ENCODE measurements at places on chromosomes 4 and X. TPM values are rescaled to one million over a fixed set of nuclear protein-coding genes. Genes with fewer than 3 reads are reported as not detected.

DNA sequence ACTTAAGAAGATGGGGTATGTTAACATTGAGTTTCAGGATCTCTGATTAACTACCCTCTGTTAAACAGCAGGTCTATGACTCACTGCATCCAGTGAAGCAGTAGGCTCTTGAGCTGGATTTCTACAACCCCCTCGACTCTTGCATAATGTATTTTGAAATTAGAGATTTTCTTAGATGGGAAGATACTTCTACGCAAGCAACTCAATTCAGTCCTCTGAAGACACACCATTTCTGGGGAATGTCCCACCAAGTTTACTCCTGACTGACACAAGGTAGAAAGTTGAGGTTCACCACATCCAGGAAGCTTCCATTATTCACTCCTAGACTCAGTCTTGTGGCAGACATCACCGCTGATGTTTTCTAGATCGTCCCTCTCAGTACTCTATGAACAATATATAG is 12.9 kb downstream of the PALLD start:
- H3K4me1 ChIP-seq = peaks cover 17% of the 10 kb centered on the region
- no peaks in the 10 kb centered on the region for H3K36me3 ChIP-seq
- no peaks in the 10 kb centered on the region for H3K27me3 ChIP-seq
- no peak overlapping the region for H3K4me3 ChIP-seq
- no peak overlapping the region for H3K27ac ChIP-seq

Gene TEX13B
- not detected for total RNA-seq

GRCh38 chrX:130497531-130497930 is 95.7 kb downstream of the RBMX2 start:
- H3K27ac ChIP-seq = no peak overlapping the region
- H3K4me1 ChIP-seq = no peaks in the 10 kb centered on the region
- H3K36me3 ChIP-seq = no peaks in the 10 kb centered on the region
- H3K27me3 ChIP-seq = no peaks in the 10 kb centered on the region
- no peak overlapping the region for H3K4me3 ChIP-seq

Gene HTRA3
- not detected for total RNA-seq

Gene GLOD5
- total RNA-seq = not detected

DNA sequence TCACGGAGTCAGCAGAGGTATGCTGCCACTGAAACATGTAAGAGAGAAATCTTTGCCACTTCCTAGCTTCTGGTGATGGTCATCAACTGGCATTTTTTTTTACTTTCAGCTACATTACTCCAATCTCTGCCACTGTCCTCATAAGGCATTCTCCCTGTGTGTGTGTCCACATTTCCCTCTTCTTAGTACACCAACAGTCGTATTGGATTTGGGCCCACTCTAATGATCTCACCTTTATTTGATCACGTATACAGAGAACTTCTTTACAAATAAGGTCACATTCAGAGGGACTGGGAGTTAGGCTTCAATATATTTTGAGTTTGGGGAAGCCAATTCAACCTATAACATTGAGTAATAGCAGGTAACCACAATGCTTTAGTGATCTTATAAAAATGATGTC is 649.1 kb downstream of the GRID2 start:
- H3K4me1 ChIP-seq = no peaks in the 10 kb centered on the region
- H3K4me3 ChIP-seq = no peak overlapping the region
- H3K36me3 ChIP-seq = no peaks in the 10 kb centered on the region
- DNase-seq = no peak
- H3K27me3 ChIP-seq = no peaks in the 10 kb centered on the region
- no peak overlapping the region for H3K27ac ChIP-seq

Gene TREX2
- 3.8 TPM for total RNA-seq

- H3K36me3 ChIP-seq = peaks cover 6% of the 10 kb centered on the region
- peak within 1 kb of the TSS; percentile 24 for H3K27ac ChIP-seq
- H3K27me3 ChIP-seq = no peaks in the 10 kb centered on the region
- peak within 1 kb of the TSS; percentile 75 for H3K4me3 ChIP-seq
Measured at GRCh38 chrX:47629419-47630200, at the start of gene CFP. Gene CFP, minus strand, starts transcription at chrX:47629930. Its CDS starts 86 bp downstream, at chrX:47629844.

Gene CPZ
- total RNA-seq = not detected

Gene FHIP1A
- 0.39 TPM for total RNA-seq

GRCh38 chr4:101286663-101287062 is 60.7 kb downstream of the PPP3CA start:
- peaks cover 11% of the 10 kb centered on the region for H3K4me1 ChIP-seq
- no peak for DNase-seq
- no peaks in the 10 kb centered on the region for H3K36me3 ChIP-seq
- no peaks in the 10 kb centered on the region for H3K27me3 ChIP-seq
- H3K27ac ChIP-seq = no peak overlapping the region
- H3K4me3 ChIP-seq = no peak overlapping the region

DNA sequence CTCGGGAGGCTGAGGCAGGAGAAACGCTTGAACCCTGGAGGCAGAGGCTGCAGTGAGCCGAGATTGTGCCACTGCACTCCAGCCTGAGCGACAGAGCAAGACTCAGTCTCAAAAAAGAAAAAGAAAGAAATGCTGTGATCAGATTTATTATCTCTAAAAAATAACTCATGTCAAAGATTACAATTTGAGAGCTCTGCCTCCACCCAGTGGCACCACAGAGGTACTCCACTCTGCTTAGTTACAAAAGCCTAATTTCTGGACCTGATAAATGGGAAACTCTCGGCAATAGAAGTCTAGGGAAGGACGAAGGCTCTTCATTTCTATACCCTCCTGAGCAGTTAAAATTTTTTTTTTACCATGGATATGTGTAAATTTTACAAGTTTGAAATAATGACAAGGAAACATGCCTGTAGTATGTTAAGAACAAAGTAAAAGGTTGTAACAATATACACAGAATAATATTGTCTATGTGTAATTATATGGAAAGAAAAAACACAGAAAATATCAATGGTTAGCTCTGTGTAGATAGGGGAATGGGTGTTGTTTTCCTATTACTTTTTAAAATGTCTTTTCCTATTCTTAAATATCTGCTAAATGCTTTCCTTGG is 149.8 kb downstream of the STIM2 start:
- DNase-seq = peak; percentile 29
- H3K36me3 ChIP-seq = peaks cover 24% of the 10 kb centered on the region
- no peaks in the 10 kb centered on the region for H3K27me3 ChIP-seq

DNA sequence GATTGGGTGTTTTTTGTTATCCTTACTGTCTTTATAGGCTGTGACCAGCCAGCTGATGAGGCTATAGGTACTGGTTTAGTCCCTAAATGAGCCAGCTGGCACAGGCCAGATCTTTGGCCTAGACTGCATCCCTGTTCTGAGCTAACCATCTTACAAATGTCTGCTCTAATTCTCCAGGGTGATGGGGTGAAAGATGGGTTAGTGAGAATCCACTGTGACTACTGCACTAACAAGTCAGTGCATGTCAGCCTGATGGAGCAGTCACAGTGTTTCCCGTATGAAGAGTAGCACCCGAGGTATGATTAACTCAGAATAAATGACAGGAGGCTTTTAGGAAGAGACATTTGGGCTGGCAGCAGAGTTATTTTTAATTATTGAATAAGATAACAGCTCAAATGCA is 181.0 kb downstream of the DCTD start:
- no peaks in the 10 kb centered on the region for H3K36me3 ChIP-seq
- no peak overlapping the region for H3K4me3 ChIP-seq
- no peak overlapping the region for H3K27ac ChIP-seq
- peaks cover 2% of the 10 kb centered on the region for H3K27me3 ChIP-seq
- no peaks in the 10 kb centered on the region for H3K4me1 ChIP-seq

DNA sequence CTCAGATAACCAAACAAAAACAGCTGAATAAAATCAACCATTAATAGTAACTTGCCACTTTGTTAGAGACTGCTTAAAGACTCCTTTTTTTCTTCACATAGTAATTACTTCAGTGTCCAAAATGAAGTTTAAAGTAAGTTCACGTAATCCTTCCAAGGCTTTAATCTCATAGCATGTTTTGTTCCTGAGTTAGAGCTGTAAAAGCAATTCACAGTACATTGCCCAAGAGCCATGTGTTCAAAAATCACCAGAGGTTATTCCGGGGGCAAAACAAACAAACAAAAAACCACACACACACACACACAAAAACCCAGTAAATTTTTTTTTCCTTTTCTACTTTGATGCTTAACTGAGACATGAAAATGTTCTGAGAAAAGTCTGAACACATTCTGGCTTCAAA is 6.1 kb downstream of the GPR82 start:
- DNase-seq = no peak
- no peak overlapping the region for H3K4me3 ChIP-seq
- H3K27me3 ChIP-seq = no peaks in the 10 kb centered on the region

DNA sequence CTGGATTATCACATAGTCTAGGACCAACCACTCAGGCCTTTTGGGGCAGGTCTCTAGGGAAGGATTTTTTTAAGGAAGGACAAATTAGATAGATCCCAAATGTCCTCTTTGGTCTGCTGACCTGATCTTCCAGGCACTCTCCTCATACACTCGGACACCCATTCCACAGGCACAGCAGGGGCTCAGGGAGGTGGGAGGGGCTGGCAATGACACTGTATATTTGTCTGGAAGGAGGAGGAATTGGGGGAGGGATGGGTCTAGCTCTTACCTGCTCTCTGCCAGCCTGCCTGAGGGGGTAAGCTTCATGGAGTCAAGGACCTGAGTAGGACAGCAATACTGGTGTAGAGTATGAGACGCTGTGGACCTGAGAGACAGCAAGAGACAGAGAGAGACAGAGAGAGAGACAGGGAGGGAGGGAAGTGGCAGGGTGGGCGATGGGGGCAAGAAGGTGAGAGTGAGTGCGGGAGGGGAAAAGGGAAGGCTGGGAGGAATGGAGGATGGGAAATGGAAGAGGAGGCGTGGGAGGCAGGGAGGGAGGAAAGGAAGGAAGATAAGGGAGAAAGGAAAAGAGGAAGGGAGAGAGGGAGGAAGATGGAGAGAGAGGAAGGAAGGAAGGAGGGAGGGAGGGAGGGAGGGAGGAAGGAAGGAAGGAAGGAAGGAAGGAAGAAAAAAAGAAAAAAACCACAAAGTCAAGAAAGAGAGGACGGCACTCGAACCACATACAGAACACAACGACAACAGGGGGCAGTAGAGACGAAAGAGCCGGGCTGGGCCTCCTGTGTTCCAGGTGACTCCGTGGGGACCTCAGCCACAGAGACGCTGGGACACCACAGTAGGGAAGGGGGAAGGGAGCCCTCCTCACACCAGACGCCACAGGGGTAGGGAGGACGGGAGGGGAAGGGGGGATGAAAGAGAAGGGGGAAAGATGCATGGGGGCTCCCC is 1.8 kb downstream of the IQSEC2 start:
- DNase-seq = no peak
- no peak overlapping the region for H3K4me3 ChIP-seq
- H3K4me1 ChIP-seq = no peaks in the 10 kb centered on the region
- H3K27me3 ChIP-seq = no peaks in the 10 kb centered on the region
- H3K36me3 ChIP-seq = no peaks in the 10 kb centered on the region

GRCh38 chrX:7343181-7343580 is 195.2 kb upstream of the PUDP start:
- H3K4me1 ChIP-seq = no peaks in the 10 kb centered on the region
- H3K36me3 ChIP-seq = no peaks in the 10 kb centered on the region
- no peak overlapping the region for H3K27ac ChIP-seq
- H3K4me3 ChIP-seq = no peak overlapping the region

DNA sequence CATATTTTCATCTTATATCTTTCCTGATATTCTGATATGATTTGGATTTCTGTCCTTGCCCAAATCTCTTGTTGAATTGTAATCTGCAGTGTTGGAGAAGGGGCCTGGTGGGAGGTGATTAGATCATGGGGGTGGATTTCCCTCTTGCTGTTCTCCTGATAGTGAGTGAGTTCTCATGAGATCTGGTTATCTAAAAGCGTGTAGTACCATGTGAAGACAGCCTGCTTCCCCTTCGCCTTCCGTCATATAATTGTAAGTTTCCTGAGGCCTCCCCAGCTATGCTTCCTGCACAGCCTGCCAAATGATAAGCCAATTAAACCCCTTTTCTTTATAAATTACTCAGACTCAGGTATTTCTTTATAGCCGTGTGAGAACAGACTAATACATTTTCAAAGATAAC is 77.2 kb downstream of the ANKRD50 start:
- H3K27ac ChIP-seq = no peak overlapping the region
- H3K4me3 ChIP-seq = no peak overlapping the region
- no peaks in the 10 kb centered on the region for H3K27me3 ChIP-seq
- no peaks in the 10 kb centered on the region for H3K4me1 ChIP-seq
- H3K36me3 ChIP-seq = no peaks in the 10 kb centered on the region
- DNase-seq = no peak

Gene FRG2
- not detected for total RNA-seq

- H3K4me3 ChIP-seq = peak within 1 kb of the TSS; percentile 89
- peaks cover 2% of the 10 kb centered on the region for H3K36me3 ChIP-seq
- peaks cover 5% of the 10 kb centered on the region for H3K4me1 ChIP-seq
- peak; percentile 94 for DNase-seq
- H3K27ac ChIP-seq = peak within 1 kb of the TSS; percentile 96
Measured at GRCh38 chrX:74614093-74614909, at the start of gene RLIM. Gene RLIM, minus strand, starts transcription at chrX:74614624. Its CDS starts 18,647 bp downstream, at chrX:74595977.

- no peaks in the 10 kb centered on the region for H3K27me3 ChIP-seq
- no peaks in the 10 kb centered on the region for H3K36me3 ChIP-seq
- no peak overlapping the region for H3K27ac ChIP-seq
- DNase-seq = no peak
Measured at GRCh38 chr4:86481440-86481839, 112.7 kb upstream of the PTPN13 start.

DNA sequence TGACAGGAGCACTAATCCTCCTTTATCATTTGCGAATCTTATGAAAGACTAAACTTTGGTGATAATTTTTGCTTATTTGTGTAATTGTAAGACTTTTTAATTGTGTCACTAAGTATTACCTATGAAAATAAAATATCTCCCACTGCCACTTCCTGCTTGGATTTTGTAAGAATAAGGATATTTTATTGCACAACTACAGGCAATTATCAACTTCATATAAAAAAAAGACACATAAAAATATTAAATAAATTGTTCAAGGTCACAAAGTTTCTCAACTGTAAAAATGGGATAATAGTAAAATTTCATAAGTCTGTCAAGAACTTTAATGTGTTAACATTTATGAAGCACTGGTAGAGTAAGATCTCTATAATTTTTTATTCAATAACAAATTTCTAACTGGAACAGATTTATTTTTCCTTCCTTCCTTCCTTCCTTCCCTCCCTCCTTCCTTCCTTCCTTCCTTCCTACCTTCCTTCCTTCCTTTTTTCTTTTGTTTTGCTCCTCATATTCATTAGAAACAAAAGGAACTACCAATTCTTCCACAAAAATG is 527.6 kb upstream of the FAM47C start:
- H3K27ac ChIP-seq = no peak overlapping the region
- H3K36me3 ChIP-seq = no peaks in the 10 kb centered on the region
- no peak for DNase-seq
- no peak overlapping the region for H3K4me3 ChIP-seq
- H3K4me1 ChIP-seq = no peaks in the 10 kb centered on the region
- no peaks in the 10 kb centered on the region for H3K27me3 ChIP-seq

GRCh38 chr4:2359591-2360395 is 58.7 kb downstream of the ZFYVE28 start:
- H3K27ac ChIP-seq = no peak overlapping the region
- no peak for DNase-seq
- H3K4me3 ChIP-seq = no peak overlapping the region

Gene UGT2A1
- total RNA-seq = not detected

All from CD4-positive, CD25-positive, alpha-beta regulatory T cell (primary cell).